ENCODE measurements at places on chromosomes 12 and 14. TPM values are rescaled to one million over a fixed set of nuclear protein-coding genes. Genes with fewer than 3 reads are reported as not detected.

- H3K4me3 ChIP-seq: no peak overlapping the region
- no peaks in the 10 kb centered on the region for H3K36me3 ChIP-seq
- H3K27me3 ChIP-seq: peaks cover 5% of the 10 kb centered on the region
- H3K4me1 ChIP-seq: no peaks in the 10 kb centered on the region
Observed at GRCh38 chr14:59085207-59085739, 103.2 kb upstream of the DAAM1 start.

DNA sequence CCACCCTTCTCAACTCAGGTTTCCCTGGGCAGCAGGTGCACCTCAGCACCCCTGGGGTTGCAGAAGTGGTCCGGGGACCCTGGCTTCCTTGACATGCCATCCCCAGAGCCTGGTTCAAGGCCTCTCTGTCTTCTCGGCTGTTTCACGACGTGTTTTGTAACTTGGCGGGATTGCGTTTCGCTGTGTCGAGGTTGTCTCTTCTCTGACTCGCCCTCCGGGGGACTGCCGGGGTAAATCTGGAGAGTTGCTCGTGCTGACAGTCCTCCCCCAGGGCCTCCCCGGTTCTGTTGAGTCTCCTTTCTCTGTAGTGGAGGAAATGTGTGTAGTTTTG lies 25.6 kb downstream of the MEG3 start:
- no peaks in the 10 kb centered on the region for H3K27me3 ChIP-seq
- no peaks in the 10 kb centered on the region for H3K4me1 ChIP-seq
- no peak overlapping the region for H3K4me3 ChIP-seq
- no peak overlapping the region for H3K27ac ChIP-seq
- DNase-seq: no peak

- H3K4me3 ChIP-seq: no peak overlapping the region
- no peaks in the 10 kb centered on the region for H3K36me3 ChIP-seq
- H3K27me3 ChIP-seq: peaks cover 28% of the 10 kb centered on the region
- DNase-seq: no peak
- no peaks in the 10 kb centered on the region for H3K4me1 ChIP-seq
- H3K27ac ChIP-seq: no peak overlapping the region
Observed at GRCh38 chr14:22497144-22497423, 91.9 kb downstream of the DAD1 start.

GRCh38 chr12:26488351-26488750 lies 293.0 kb downstream of the SSPN start:
- H3K27ac ChIP-seq: no peak overlapping the region
- H3K27me3 ChIP-seq: no peaks in the 10 kb centered on the region
- H3K36me3 ChIP-seq: peaks cover 2% of the 10 kb centered on the region
- DNase-seq: no peak
- no peaks in the 10 kb centered on the region for H3K4me1 ChIP-seq
- no peak overlapping the region for H3K4me3 ChIP-seq

GRCh38 chr12:79891506-79892162 lies 43.3 kb downstream of the PPP1R12A start:
- no peaks in the 10 kb centered on the region for H3K36me3 ChIP-seq
- no peak overlapping the region for H3K27ac ChIP-seq
- no peak for DNase-seq
- peaks cover 9% of the 10 kb centered on the region for H3K4me1 ChIP-seq
- no peak overlapping the region for H3K4me3 ChIP-seq

DNA sequence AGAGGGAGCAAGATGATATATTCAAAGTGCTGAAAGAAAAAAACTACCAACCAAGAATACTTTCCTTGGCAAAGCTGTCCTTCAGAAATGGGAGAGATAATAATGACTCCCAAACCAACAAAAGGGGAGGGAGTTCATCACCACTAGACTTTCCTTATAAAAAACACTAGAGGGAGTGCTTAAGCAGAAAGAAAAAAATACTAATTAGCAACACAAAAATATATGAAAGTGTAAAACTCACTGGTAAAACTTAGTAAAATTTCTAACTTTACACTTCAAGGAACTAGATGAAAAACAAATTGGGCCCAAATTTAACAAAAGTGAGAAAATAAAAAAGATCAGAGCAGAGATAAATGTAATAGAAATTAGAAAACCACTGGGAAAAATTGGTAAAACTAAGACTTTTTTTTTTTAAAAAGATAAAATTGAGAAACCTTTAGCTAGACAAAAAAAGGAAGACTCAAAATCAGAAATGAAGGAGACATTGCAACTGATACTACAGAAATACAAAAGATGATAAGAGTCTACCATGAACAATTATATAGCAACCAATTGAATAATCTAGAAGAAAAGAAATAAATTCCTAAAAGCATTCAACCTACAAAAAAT lies 60.4 kb upstream of the FAR2 start:
- H3K27me3 ChIP-seq: no peaks in the 10 kb centered on the region
- H3K36me3 ChIP-seq: no peaks in the 10 kb centered on the region
- no peak overlapping the region for H3K27ac ChIP-seq
- no peak overlapping the region for H3K4me3 ChIP-seq
- DNase-seq: peak; percentile 53
- no peaks in the 10 kb centered on the region for H3K4me1 ChIP-seq

GRCh38 chr12:89756194-89756584 lies 47.6 kb upstream of the ATP2B1 start:
- H3K27ac ChIP-seq: peak overlapping the region; percentile 17
- DNase-seq: no peak
- H3K27me3 ChIP-seq: no peaks in the 10 kb centered on the region
- H3K36me3 ChIP-seq: no peaks in the 10 kb centered on the region
- no peak overlapping the region for H3K4me3 ChIP-seq

- no peak for DNase-seq
- no peaks in the 10 kb centered on the region for H3K36me3 ChIP-seq
- H3K4me1 ChIP-seq: no peaks in the 10 kb centered on the region
- no peak overlapping the region for H3K27ac ChIP-seq
Observed at GRCh38 chr12:58387199-58387598, 445.8 kb downstream of the ATP23 start.

- H3K36me3 ChIP-seq: no peaks in the 10 kb centered on the region
- no peak overlapping the region for H3K4me3 ChIP-seq
- H3K27ac ChIP-seq: no peak overlapping the region
- H3K4me1 ChIP-seq: no peaks in the 10 kb centered on the region
Observed at GRCh38 chr14:68112442-68112841, 292.9 kb downstream of the RAD51B start.

DNA sequence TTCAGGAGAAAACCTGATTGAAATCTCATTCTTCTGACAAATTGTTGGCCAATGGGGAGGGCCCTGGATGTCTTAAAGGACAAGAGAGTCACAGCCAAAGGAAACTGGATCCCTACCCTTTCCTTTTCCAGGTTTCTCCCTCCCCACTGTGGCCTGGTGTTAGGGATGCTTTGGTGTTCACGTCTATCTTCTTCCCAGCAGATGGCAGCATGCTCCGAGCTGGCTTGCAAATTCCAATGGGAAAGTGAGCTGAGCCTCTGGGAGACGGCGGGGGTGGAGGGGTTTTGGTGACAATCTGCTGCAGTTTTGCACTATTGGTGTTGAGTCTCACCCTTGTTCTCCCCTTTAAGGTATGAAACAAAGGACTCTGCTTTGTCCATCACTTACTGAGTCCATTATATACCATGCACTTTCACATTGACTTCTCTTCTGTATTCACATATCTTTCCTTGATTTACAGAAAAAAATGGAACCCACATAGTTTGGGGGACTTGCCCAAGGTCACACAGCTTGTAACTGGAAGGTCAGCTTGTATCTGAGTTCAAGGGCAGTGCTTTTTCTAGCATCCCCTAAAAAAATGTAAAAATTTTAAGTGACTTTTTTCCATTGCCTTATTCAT lies 39.3 kb downstream of the CCDC177 start:
- no peaks in the 10 kb centered on the region for H3K36me3 ChIP-seq
- H3K27ac ChIP-seq: no peak overlapping the region
- H3K4me1 ChIP-seq: no peaks in the 10 kb centered on the region
- DNase-seq: peak; percentile 34
- H3K4me3 ChIP-seq: no peak overlapping the region
- peaks cover 18% of the 10 kb centered on the region for H3K27me3 ChIP-seq

DNA sequence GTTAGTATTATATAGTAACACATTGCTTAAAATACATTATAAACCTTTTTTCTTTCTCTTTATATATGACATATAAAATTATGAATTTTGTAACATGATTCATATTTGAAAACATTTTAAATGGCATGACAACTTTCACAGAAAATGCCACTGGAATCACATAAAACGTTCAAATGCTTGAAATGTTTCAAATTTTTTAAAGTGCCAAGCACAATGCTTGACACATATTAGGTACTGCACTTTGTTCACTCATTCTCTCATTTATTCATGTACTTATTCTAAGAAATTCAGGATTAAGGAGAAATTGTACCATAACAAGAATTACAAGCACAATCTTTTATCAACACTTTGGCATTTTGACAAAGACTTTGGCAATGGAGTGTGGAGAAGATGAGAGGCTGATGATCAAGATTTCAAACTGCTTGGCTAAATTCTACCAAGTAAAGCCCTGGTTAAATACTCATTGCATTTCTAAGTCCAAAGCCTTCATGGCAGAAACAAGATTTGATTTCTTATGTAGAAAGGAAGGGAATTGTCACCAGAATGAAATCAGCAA lies 232.2 kb downstream of the C12orf50 start:
- H3K27me3 ChIP-seq: no peaks in the 10 kb centered on the region
- no peaks in the 10 kb centered on the region for H3K4me1 ChIP-seq
- H3K36me3 ChIP-seq: no peaks in the 10 kb centered on the region
- no peak overlapping the region for H3K4me3 ChIP-seq

- H3K4me1 ChIP-seq: peaks cover 11% of the 10 kb centered on the region
- DNase-seq: no peak
- H3K4me3 ChIP-seq: no peak overlapping the region
- no peaks in the 10 kb centered on the region for H3K27me3 ChIP-seq
- H3K27ac ChIP-seq: no peak overlapping the region
Observed at GRCh38 chr12:24232531-24232930, 283.1 kb upstream of the SOX5 start.

GRCh38 chr12:91289906-91290305 lies 107.3 kb upstream of the DCN start:
- H3K4me1 ChIP-seq: no peaks in the 10 kb centered on the region
- H3K27ac ChIP-seq: no peak overlapping the region
- H3K36me3 ChIP-seq: no peaks in the 10 kb centered on the region
- H3K4me3 ChIP-seq: no peak overlapping the region
- DNase-seq: peak; percentile 36

GRCh38 chr12:67241482-67241881 lies 27.7 kb upstream of the CAND1 start:
- DNase-seq: no peak
- H3K4me1 ChIP-seq: no peaks in the 10 kb centered on the region
- H3K4me3 ChIP-seq: no peak overlapping the region

- H3K36me3 ChIP-seq: no peaks in the 10 kb centered on the region
- no peak overlapping the region for H3K4me3 ChIP-seq
- H3K27ac ChIP-seq: no peak overlapping the region
- H3K4me1 ChIP-seq: peaks cover 11% of the 10 kb centered on the region
Observed at GRCh38 chr12:526089-526488, 66.3 kb downstream of the B4GALNT3 start.

DNA sequence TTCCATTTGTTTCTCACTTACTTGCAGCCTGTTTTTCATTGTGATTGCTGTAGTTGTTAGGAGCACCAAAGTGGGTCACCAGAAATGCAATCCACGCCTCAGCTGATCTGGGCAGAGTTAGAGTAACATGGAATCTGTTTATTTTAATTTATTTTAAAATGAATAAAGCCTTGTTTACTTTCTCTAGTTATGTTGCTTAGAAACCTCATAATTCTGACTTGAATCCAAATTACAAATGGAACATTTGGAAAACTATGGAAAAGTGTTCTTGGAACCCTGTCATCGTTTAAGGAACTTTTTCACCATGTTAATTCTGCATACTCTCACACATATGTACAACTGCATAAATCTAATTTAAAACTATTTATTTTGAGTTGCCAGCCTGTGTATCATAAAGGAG lies 92.2 kb upstream of the DAAM1 start:
- no peaks in the 10 kb centered on the region for H3K4me1 ChIP-seq
- no peak overlapping the region for H3K4me3 ChIP-seq
- no peak for DNase-seq
- no peaks in the 10 kb centered on the region for H3K27me3 ChIP-seq
- H3K27ac ChIP-seq: no peak overlapping the region
- no peaks in the 10 kb centered on the region for H3K36me3 ChIP-seq

GRCh38 chr12:62301080-62301798 lies 41.0 kb downstream of the USP15 start:
- no peak overlapping the region for H3K27ac ChIP-seq
- H3K36me3 ChIP-seq: peaks cover 11% of the 10 kb centered on the region
- no peak overlapping the region for H3K4me3 ChIP-seq
- DNase-seq: no peak
- no peaks in the 10 kb centered on the region for H3K4me1 ChIP-seq
- H3K27me3 ChIP-seq: no peaks in the 10 kb centered on the region

DNA sequence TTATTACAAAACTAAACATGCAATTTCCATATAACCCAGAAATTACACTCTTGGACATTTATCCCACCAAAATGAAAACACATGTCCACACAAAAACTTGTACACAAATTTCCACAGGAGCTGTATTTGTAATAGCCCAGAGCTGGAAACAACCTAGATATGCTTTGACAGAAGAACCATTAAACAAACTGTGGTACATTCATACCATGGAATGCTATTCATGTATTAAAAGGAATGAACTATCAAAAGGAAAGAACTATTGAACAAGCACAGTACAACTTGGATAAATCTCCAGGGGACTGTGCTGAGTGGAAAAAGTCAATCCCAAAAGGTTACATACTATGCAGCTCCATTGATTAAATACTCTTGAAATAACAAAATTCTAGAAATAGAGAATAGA lies 35.8 kb upstream of the ERGIC2 start:
- H3K4me1 ChIP-seq: no peaks in the 10 kb centered on the region
- H3K27ac ChIP-seq: no peak overlapping the region
- no peaks in the 10 kb centered on the region for H3K36me3 ChIP-seq
- H3K4me3 ChIP-seq: no peak overlapping the region

DNA sequence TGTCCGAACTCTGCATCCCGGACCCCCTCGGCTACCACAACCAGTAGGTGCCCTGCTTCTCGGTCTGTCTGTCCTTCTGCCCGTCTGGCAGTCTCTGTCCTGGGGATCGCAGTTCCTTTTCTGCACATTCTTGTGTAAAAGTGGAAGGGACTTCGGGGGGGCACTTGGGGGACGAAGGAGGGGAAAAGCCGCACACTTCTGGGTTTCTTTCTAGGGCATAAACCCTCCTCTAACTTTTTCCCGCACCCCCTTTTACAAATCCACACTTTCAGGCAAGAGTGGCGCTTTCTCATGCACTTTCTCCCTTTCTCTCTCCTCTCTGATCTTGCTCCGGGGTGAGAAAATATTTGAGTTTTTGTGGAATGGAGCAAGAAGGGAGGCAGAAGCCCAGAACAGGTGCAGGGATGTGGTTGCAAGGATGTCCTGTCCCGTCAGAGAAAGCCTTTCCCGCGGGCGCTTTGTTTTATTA lies 506 bp downstream of the ESRRB start:
- H3K27ac ChIP-seq: no peak overlapping the region
- peaks cover 11% of the 10 kb centered on the region for H3K4me1 ChIP-seq
- peaks cover 72% of the 10 kb centered on the region for H3K27me3 ChIP-seq
- H3K36me3 ChIP-seq: no peaks in the 10 kb centered on the region

CLEC2A gene
- not detected for polyA plus RNA-seq

MYF5 gene
- polyA plus RNA-seq: not detected

LRTM2 gene
- polyA plus RNA-seq: not detected

KIF26A gene
- 3.6 TPM for polyA plus RNA-seq

SAV1 gene
- polyA plus RNA-seq: 7.1 TPM

SLC6A15 gene
- polyA plus RNA-seq: not detected
